T-helper 2 cell treated with Interferon-gamma antibody and Interleukin-4, amounts not matched to agents 100 ng/mL and 5 ng/mL, for 36 hours (primary cell): ENCODE measurements at places on chromosomes 6 and 20. TPM values are rescaled to one million over a fixed set of nuclear protein-coding genes. Genes with fewer than 3 reads are reported as not detected.

ACTL10 gene
- total RNA-seq, result 2.9 and 3.0 TPM in 2 replicates

HSPA1L gene
- 2.6 and 2.8 TPM in 2 replicates for total RNA-seq

HEY2 gene
- not detected in 2 replicates for total RNA-seq

FAM50B gene
- total RNA-seq, result 11.0 and 11.2 TPM in 2 replicates

TUBB gene
- 1,315 and 1,323 TPM in 2 replicates for total RNA-seq

GRM1 gene
- not detected in 2 replicates for total RNA-seq

BEND6 gene
- total RNA-seq, result not detected in 2 replicates

LAMA5 gene
- total RNA-seq, result 0.70 and 0.77 TPM in 2 replicates

ZKSCAN3 gene
- total RNA-seq, result 5.2 and 5.5 TPM in 2 replicates

KIAA1586 gene
- total RNA-seq, result 14.2 and 14.8 TPM in 2 replicates

RUNX2 gene
- total RNA-seq, result 34.7 and 39.3 TPM in 2 replicates

NEU1 gene
- 14.6 and 15.4 TPM in 2 replicates for total RNA-seq

TPD52L1 gene
- not detected in 2 replicates for total RNA-seq

COL12A1 gene
- not detected in 2 replicates for total RNA-seq

PDE10A gene
- not detected in 2 replicates for total RNA-seq

UBR2 gene
- 29.7 and 30.0 TPM in 2 replicates for total RNA-seq

TCP11 gene
- not detected in 2 replicates for total RNA-seq

WFDC8 gene
- total RNA-seq, result not detected in 2 replicates

ESR1 gene
- 0.23 and 0.59 TPM in 2 replicates for total RNA-seq

ACSS1 gene
- total RNA-seq, result 32.0 and 34.5 TPM in 2 replicates

HLA-DQB2 gene
- 1.4 and 1.5 TPM in 2 replicates for total RNA-seq

VNN1 gene
- not detected in 2 replicates for total RNA-seq

GZF1 gene
- total RNA-seq, result 14.3 and 15.1 TPM in 2 replicates

CLIC5 gene
- 2.6 and 3.6 TPM in 2 replicates for total RNA-seq

AIF1 gene
- 67.9 and 70.2 TPM in 2 replicates for total RNA-seq

SRC gene
- total RNA-seq, result 1.7 and 2.9 TPM in 2 replicates

BPIFB4 gene
- not detected in 2 replicates for total RNA-seq

TP53TG5 gene
- total RNA-seq, result 0.09 and 0.11 TPM in 2 replicates

C6orf58 gene
- total RNA-seq, result not detected in 2 replicates

SIGLEC1 gene
- not detected in 2 replicates for total RNA-seq

LRFN2 gene
- total RNA-seq, result 0.16 and 0.20 TPM in 2 replicates

ANKRD66 gene
- not detected in 2 replicates for total RNA-seq

SIRPA gene
- total RNA-seq, result 0.05 TPM in 1 of 2 replicates, not detected in the other

GNAS-AS1 gene
- total RNA-seq, result 1.4 and 1.7 TPM in 2 replicates

PRSS35 gene
- not detected in 2 replicates for total RNA-seq

THEMIS gene
- 44.6 and 48.1 TPM in 2 replicates for total RNA-seq

APOM gene
- 3.0 TPM in 2 replicates for total RNA-seq

DDO gene
- total RNA-seq, result not detected in 2 replicates

DDR1 gene
- 6.6 and 8.7 TPM in 2 replicates for total RNA-seq

GATA5 gene
- total RNA-seq, result not detected in 2 replicates

SLC22A2 gene
- total RNA-seq, result not detected in 2 replicates

PNLDC1 gene
- 0.50 and 0.93 TPM in 2 replicates for total RNA-seq

ABRACL gene
- 158 and 162 TPM in 2 replicates for total RNA-seq

TNFRSF6B gene
- not detected in 2 replicates for total RNA-seq

RAB23 gene
- total RNA-seq, result 3.5 and 4.2 TPM in 2 replicates

TAF8 gene
- total RNA-seq, result 42.6 and 47.5 TPM in 2 replicates

ETV7 gene
- 2.7 and 3.0 TPM in 2 replicates for total RNA-seq

CGA gene
- total RNA-seq, result not detected in 2 replicates

B3GAT2 gene
- not detected in 2 replicates for total RNA-seq

DLL1 gene
- total RNA-seq, result 0.50 TPM in 1 of 2 replicates, not detected in the other

ZKSCAN8 gene
- 18.6 and 19.5 TPM in 2 replicates for total RNA-seq
